SHP77 treated with DMSO at 0.1 percent for 48 hours (cell line): ENCODE measurements at places on chromosomes 16 and 17.
A peak's percentile ranks its signal among the peaks of the same experiment; 100 is the strongest.

GRCh38 chr16:30786936-30787612, at the start of gene ZNF629:
Gene ZNF629, minus strand, starts transcription at chr16:30787205. Its CDS starts 2,723 bp downstream, at chr16:30784482.
- peak; percentile 56 for DNase-seq

GRCh38 chr17:58351831-58352595, at the start of gene SUPT4H1:
Gene SUPT4H1, minus strand, starts transcription at chr17:58352201. Its CDS starts 66 bp downstream, at chr17:58352135.
- peak; percentile 72 for DNase-seq

- no peak for DNase-seq
These were observed 606 bp downstream of the THAP11 start for GRCh38 chr16:67842509-67843342.

DNA sequence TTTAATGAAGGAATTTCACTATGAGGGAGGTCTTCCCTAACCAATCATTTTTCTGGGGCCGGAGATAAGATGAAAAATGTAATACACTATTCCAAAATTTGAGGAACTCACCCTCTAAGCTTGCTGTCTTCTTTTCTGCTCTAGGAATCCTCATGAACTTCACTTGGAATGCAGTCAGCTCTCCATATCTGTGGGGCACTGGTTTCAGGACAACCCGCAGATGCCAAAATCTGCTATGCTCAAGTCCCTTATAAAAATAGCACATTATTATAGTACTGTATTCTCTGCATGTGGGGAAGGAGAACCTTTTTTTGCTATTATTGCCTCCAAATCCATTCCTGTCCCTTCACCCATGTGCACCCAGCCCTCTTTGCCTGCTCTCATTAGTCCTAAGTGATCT, 146.0 kb downstream of the ABCA8 start:
- DNase-seq = no peak

- no peak for DNase-seq
These were observed 7.8 kb downstream of the SHCBP1 start for GRCh38 chr16:46613352-46613751.
